ENCODE measurements at places on chromosomes 4 and X. TPM values are rescaled to one million over a fixed set of nuclear protein-coding genes. Genes with fewer than 3 reads are reported as not detected.

The MAGEA2 gene
- not detected for polyA plus RNA-seq

The ADH7 gene
- polyA plus RNA-seq: not detected

The L1CAM gene
- polyA plus RNA-seq: 4.8 TPM

The NDNF gene
- polyA plus RNA-seq: 2.8 TPM

The AMBN gene
- polyA plus RNA-seq: not detected

The LINC00632 gene
- 27.3 TPM for polyA plus RNA-seq

The GPR143 gene
- polyA plus RNA-seq: 2.3 TPM

The CLNK gene
- not detected for polyA plus RNA-seq

The GPRIN3 gene
- polyA plus RNA-seq: 4.3 TPM

The INTS6L gene
- 11.4 TPM for polyA plus RNA-seq
